ENCODE measurements at places on chromosomes 7 and 10. TPM values are rescaled to one million over a fixed set of nuclear protein-coding genes. Genes with fewer than 3 reads are reported as not detected.

SFTPA1 gene
- polyA plus RNA-seq: not detected

WNT2 gene
- polyA plus RNA-seq: 0.93 TPM

CALML3 gene
- polyA plus RNA-seq: not detected

PPP1R3C gene
- 37.3 TPM for polyA plus RNA-seq

Measured in left kidney (tissue), 8 donors.